ENCODE measurements at places on chromosomes 2 and 18.
A peak's percentile ranks its signal among the peaks of the same experiment; 100 is the strongest.

DNA sequence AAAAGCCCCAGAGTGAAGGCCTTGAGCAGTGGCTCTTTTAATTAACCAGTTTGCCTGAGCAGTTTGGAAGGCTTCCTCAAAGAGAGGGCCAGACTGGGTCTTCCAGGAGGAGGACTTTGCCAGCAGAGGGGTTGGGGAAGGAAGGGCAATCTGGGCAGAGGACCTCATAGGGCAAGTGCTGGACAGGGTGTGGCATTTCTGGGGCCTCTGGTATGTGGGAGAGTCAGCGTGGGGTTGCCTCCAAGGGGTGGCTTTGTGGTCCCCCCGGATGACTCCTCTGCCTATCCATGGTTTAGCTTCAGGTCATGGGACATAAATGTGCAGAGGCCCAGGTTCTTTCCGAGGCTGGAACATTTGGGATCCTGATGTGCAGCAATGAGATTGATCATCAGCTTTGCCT is 12.6 kb downstream of the GLI2 start:
- no peak for DNase-seq

- DNase-seq, result no peak
These were observed 434.0 kb upstream of the MEIS1 start for GRCh38 chr2:66000901-66001300.

DNA sequence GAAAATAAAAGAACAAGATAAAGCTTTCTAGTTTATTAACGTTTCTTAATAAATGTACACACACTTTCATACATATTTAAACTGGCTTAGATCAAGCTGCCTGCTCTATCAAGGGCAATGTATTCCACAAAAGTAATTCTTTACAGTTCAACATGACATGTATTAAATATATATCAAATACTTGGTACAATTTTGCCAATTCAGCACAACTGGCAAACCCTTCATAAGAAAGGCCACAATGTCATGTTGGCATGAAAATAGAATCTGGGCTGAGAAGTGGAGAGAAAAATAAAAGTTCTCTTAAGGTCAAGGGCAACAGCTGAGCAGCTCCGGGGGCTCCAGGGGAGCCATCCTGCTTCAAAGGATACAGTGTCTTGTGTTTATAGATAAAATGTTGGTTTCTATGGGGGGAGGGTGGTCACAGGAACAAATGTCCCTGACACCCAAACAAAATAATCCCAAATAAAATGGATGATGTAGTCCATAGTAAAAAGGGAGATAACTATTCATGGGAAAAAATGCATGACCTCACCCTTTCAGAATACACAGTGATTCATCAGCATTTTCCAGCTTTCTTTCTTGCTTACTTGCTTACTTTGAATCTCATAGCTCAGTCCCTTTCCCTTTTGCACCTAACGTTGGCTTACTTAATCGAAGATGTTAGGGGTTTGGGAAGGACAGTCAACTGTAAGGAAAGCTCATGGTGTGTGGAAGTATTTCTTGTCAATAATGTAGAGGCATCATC is 494.9 kb downstream of the NYAP2 start:
- DNase-seq, result peak; percentile 8

GRCh38 chr2:44686561-44686960 is 254.9 kb upstream of the SIX3 start:
- peak; percentile 20 for DNase-seq
